CD4-positive, alpha-beta T cell treated with Interleukin-2 at 100 ng/mL for 4 hours (primary cell): ENCODE measurements at places on chromosomes 1 and 21.

DNA sequence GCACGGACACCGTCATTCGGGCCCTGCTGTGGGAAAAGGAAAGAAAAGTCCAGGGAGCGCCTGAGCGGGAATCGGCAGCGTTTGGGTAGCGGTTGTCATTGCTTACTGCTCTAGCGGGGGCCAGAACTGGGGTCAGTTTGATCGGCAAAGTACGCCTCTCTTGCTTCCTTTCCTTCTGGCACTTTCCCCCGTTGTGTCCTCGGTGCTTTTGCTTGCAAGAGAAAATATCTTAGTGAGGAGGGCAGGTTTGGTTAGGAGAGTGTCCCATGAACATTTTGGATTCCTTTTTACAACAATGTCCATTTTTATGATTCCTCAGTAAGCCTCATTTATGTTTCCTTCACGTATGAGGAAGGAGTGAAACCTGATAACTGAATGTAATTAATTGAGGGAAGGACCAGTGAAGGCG, 670 bp downstream of the ST3GAL3 start:
- peak; percentile 5 for DNase-seq

DNA sequence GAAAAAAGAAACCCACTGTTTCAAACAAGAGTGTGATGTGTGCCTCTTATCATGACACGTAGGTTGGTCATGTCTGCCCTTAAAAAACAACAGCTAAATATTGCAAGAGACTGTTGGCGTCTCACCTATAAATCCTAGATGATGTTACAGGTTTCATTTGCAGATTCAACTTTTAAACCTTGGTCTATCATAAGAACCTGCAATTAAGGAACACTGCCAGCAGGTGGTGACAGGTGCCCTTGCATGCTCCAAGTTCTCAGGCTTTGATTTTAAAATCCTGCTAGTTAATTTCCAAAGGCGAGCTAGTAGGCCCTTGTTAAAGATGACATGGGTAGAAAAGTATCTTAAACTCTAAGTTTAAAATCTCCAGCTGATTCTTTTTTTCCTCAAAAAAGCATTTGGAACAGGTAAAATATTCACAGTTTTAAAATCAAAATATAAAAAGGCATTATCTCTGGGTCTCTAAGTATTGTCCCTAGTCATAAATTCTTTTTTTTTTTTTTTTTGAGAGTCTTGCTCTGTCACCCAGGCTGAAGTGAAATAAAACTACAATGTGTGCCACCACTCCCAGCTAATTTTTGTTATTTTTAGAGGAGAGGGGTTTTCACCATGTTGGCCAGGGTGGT, 39.1 kb downstream of the CLSTN1 start:
- peak; percentile 78 for DNase-seq

GRCh38 chr21:45488931-45489721, 53.1 kb downstream of the SLC19A1 start:
- DNase-seq = no peak

- peak; percentile 16 for DNase-seq
Measured at GRCh38 chr1:155910621-155911121, 478 bp downstream of the RIT1 start.

GRCh38 chr1:27353166-27353565, 11.3 kb downstream of the SYTL1 start:
- no peak for DNase-seq

GRCh38 chr1:27359822-27360158, 7.0 kb downstream of the MAP3K6 start:
- no peak for DNase-seq

DNA sequence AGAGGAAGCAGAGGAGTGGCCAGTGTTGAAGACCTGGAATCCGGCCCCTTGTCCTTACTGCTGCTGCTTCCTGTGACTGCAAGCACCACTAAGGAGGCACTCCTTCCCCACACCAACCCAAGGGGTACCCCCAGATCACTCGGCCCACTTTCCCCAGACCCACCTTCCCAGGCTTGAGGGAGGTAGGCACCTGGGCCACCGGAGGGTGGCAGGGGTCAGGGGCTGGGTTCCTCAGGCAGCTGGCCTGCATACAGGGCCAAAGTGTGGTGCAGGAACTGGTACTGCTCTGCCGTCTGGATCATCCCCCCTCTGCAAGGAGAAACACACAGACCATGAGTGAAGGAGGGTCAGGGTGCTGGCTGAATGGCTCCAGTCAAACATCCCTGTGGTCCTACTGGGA, 3.9 kb upstream of the ARL8A start:
- DNase-seq = no peak

DNA sequence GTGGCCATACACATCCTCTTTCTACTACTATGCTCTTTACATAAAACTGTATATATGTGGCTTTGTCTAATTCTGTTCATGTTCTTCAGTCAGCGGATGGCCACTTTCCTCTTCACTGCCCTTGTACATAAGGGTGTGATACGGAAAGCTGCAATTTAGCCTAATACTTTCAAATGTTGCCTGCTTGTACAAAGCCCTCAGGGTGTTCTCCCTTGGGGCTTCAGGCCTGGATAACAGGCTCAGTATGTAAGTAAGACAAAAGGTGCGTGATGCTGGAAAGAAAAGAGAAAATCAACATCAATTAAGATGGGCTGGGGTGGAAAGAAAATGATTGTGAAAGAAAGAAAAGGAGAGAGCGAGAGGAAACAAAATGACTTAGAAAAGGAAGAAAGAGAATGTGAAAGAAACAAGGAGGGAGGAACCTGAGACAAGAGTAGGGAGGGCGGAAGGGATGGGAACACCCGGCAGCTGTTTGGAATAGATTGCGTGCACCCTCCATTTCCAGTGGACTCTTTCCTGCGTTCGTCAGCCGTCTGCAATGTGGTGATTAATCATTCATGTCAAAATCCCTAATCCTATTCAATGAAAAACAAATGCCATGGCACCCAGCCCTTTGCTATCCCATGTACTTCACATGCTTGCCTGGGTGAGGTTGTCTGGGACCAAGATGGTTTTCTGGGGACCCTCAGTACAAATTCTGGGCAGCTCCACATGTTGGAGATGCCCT, 553.6 kb downstream of the NUF2 start:
- DNase-seq = no peak

- no peak for DNase-seq
Measured at GRCh38 chr1:30524840-30525617, 198.4 kb downstream of the MATN1 start.

GRCh38 chr1:239247285-239247684, 139.1 kb upstream of the CHRM3 start:
- DNase-seq = no peak

DNA sequence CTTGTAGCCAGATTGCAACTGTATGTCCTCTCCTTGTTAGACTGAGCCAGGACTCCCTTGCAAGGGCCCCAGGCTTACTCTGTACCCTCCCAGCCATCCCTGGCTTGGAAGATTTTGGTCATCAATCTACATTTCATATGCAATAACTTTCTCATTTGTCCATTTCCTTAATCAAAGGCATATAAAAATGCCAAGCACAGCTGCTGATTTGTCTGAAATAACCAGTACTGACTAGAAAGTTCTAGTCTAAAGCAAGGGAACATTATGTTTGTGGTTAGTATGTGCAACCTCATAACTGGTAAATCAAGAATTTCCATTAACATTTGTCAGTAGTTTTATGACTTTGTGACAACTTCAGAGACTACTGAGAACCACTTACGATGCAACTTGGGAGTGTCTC, 370.2 kb downstream of the ST6GALNAC3 start:
- no peak for DNase-seq

GRCh38 chr1:1411626-1412025, 4.5 kb upstream of the MRPL20 start:
- no peak for DNase-seq

- DNase-seq = peak; percentile 23
Measured at GRCh38 chr1:160204526-160205241, 500 bp upstream of the PEA15 start.

GRCh38 chr1:36134505-36135329, 9.7 kb upstream of the COL8A2 start:
- peak; percentile 22 for DNase-seq

GRCh38 chr1:218345673-218346390, 696 bp downstream of the TGFB2 start:
- DNase-seq = peak; percentile 6

DNA sequence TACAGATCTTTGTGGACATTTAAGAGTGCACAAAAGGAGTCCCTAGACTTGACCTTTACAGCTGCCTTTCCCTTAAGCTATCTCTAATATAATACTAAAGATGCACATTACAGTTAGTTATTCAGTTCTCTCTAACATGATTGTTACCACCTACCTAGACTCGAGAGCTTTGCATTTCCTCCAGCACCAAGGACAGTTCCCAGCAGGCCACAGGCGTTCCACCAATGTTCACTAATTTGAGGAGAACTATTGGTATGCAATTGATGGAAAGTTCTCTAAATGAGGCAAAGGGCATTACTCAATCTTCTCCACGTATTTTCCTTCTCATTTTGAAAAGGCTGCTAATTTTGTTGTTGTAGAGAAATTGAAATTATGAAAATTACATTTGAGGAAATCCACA, 5.4 kb upstream of the NTNG1 start:
- DNase-seq = no peak

DNA sequence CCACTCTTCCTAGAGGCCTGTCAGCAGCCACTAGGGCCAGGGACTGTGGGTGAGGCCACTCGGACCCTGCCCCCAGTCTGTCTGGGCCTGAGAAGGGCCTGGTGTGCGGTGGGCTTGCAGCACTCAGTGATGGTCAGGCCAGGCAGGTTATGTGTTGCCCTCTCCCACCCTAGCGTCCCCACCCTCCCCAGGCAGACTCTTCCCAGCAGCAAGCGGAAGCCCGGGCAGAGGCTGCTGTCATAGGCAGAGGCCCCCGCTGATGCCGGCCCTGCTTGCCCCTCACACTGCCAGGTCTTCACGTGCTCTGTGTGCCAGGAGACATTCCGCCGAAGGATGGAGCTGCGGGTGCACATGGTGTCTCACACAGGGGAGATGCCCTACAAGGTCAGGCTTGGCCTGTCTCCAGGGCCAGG, 6.6 kb downstream of the ZBTB48 start:
- no peak for DNase-seq

DNA sequence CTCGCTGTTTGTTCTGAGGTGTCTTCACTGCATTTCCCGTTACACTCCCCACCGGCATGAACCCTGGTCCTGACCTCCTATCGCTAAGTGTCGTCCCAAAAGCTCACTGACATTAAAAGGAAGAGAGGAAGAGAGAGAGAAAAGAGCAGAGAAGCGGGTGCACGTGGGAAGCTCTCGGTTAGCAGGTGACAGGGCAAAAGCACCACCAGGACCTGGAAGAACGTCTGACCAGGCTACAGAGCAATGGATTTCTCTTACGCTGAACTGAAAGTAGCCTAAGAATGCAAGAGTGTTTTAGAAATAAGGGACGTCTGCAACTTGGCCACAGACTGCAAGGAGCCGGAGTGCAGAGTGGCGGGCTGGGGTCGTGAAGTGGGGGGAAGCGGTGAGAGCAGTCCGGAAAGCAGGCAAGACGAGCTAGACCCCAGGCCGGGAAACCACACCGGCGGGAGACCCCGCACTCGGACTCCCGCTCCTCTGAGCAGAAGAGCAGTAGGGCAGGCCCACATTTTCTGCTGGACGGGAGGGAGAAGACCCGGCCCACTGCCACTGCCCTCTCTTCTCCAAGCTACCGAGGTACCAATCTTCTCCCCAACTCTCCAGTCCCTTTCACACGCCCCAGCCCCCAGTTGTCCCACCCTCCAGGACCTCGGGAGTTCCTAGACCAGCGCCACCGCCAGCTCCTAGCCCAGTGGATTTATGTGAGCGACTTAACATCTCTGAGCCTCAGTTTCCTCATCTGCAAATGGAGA, 8.3 kb upstream of the MPZL1 start:
- no peak for DNase-seq

- no peak for DNase-seq
Measured at GRCh38 chr1:224565186-224565585, 50.9 kb upstream of the CNIH3 start.

- DNase-seq = no peak
Measured at GRCh38 chr1:109482242-109482641, 1.5 kb upstream of the ATXN7L2 start.

DNA sequence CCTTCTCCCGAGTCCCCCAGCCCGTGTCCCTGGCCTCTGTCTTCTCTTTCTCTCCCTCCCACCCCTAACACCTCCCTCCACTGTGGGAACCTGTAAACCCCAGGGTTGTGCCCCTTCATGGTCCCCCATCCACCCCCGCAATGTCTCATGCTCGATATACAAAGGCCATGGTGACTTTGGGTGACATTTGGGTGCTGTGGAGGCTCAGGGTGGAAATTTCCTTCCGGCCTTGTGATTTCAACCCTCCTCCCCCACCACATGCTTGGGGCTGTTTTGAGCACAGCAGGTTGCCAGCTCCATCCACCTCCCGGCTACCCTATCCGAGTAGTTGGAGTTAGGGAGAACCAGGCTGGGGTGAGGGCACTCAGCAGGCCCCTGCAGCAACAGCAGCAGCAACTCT, 25.7 kb upstream of the VPS13D start:
- DNase-seq = peak; percentile 41

- DNase-seq = no peak
Measured at GRCh38 chr1:172480431-172480830, 36.6 kb upstream of the PIGC start.

DNA sequence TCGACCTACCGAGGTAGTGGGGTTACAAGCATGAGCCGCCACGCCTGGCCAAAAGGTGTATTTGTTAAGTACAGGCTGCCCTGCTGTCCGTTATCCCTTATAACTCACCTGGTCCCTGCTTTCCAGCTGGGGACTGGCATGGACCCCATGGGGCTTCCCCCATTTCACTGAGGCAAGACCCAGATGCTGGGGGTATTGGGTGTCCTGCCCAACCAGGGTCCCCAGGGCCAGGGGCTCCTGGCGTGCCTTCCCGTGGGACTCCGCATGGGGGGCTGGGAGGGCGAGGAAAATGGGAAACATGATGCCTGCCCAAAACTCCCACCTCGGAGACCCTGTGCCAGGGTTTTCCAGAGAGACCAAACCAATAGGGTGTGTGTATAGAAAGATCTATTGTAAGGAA, 64.4 kb downstream of the FAAP20 start:
- DNase-seq = no peak

GRCh38 chr1:197933647-197934046, 16.5 kb downstream of the LHX9 start:
- no peak for DNase-seq

DNA sequence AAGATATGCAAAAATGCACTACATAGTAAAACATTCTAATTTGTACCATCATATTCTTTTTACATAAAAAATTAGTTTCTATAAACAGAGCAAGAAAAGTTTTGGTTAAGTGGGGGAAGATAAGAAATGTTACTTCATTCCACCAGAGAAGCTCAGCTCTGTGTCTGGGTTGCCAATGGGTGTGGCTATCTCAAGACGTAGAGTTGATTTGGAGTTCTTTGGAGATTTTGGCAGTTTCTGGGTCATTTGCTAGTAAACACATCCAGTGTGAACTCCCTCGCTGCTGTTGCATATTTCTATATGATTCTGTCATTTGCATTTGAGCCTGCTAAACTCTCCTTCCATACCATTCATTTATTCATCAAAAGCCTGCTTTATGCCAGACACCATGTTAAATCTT, 7.2 kb downstream of the RGL1 start:
- DNase-seq = no peak
